ENCODE measurements at places on chromosomes 7 and 10.

GRCh38 chr7:150959081-150959480 is 19.0 kb downstream of the KCNH2 start:
- H3K27me3 ChIP-seq = no peaks in the 10 kb centered on the region
- H3K4me3 ChIP-seq = no peak overlapping the region
- no peak for DNase-seq
- H3K36me3 ChIP-seq = no peaks in the 10 kb centered on the region
- peaks cover 27% of the 10 kb centered on the region for H3K4me1 ChIP-seq
- no peak overlapping the region for H3K27ac ChIP-seq

GRCh38 chr10:7659560-7659959 is 7.2 kb downstream of the ITIH5 start:
- H3K4me3 ChIP-seq = no peak overlapping the region
- H3K27me3 ChIP-seq = no peaks in the 10 kb centered on the region
- H3K36me3 ChIP-seq = no peaks in the 10 kb centered on the region
- H3K4me1 ChIP-seq = no peaks in the 10 kb centered on the region
- no peak for DNase-seq

DNA sequence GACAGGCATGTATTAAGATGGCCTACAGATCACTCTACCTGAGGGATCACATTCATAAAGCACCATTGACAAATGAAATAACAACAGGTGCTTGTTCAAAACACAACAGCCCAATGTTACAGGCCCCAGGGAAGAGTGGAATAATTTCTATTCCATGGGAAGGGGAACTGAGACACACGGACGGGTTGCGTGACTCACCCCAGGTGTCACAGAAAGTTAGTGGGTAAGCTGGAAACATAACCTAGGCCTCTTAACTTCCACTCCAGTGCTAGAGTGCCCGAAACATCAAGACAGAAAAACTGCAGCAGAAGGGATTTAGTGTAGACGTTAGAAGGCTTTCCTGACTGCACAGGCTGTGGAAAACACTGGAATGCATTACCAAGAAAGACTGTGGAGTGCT is 48.3 kb downstream of the SLC37A3 start:
- H3K4me1 ChIP-seq = no peaks in the 10 kb centered on the region
- no peaks in the 10 kb centered on the region for H3K27me3 ChIP-seq
- H3K36me3 ChIP-seq = no peaks in the 10 kb centered on the region
- no peak overlapping the region for H3K4me3 ChIP-seq

DNA sequence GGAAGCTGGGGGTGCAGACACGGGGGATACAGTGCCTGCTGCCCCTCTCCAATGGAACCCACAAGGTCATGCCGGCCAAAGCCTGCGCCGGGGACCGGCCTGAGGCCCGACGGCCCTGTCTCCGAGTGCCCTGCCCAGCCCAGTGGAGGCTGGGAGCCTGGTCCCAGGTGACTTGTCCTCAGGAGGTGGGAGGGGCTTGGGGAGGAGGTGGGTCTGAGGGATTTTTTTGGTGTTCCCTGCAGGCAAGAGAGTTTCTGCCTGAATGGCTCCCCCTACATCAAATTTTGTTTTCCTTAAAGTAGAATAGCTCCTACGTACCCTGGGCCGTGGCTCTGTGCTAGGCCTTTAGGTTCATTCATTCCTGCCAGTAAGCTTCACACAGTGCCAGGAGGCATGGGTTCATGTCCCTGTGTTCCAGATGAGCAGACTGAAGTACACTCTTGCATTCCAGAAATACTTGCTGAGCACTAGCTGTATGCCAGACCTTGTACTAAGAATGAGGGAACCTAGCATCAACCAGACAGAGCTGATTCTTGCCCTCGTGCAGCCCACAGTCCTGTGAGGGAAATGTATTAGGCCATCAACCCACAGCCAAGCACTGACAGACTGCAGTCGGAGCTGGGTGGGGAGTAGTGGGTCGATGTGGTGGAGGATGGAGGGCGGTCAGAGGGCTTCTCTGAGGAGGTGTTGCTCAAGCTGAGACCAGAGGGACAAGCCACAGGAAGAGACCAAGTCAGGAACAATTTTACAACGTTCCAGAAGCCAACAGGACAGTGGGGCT is 31.1 kb downstream of the TBATA start:
- DNase-seq = no peak
- no peaks in the 10 kb centered on the region for H3K4me1 ChIP-seq
- H3K36me3 ChIP-seq = no peaks in the 10 kb centered on the region
- no peak overlapping the region for H3K27ac ChIP-seq
- no peak overlapping the region for H3K4me3 ChIP-seq

DNA sequence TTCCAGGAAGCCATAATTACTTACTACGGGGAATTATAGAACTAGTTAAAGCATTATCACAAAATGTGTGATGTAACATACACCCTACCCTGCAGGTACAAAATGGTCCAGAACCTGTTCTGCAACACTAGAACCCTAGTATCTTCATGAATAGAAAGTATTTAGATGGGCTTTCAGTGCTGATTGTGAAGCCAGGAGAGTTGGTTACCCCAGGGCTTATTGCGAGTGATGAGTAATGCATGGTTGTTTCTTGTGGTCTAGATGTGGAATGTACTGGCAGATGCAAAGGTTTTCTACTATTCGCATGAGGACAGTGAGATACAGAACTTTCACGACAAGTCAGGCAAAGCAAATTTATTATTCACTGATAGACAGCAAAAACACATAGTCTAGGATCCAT is 33.6 kb upstream of the AGR3 start:
- no peak overlapping the region for H3K27ac ChIP-seq
- no peaks in the 10 kb centered on the region for H3K36me3 ChIP-seq
- no peaks in the 10 kb centered on the region for H3K27me3 ChIP-seq

DNA sequence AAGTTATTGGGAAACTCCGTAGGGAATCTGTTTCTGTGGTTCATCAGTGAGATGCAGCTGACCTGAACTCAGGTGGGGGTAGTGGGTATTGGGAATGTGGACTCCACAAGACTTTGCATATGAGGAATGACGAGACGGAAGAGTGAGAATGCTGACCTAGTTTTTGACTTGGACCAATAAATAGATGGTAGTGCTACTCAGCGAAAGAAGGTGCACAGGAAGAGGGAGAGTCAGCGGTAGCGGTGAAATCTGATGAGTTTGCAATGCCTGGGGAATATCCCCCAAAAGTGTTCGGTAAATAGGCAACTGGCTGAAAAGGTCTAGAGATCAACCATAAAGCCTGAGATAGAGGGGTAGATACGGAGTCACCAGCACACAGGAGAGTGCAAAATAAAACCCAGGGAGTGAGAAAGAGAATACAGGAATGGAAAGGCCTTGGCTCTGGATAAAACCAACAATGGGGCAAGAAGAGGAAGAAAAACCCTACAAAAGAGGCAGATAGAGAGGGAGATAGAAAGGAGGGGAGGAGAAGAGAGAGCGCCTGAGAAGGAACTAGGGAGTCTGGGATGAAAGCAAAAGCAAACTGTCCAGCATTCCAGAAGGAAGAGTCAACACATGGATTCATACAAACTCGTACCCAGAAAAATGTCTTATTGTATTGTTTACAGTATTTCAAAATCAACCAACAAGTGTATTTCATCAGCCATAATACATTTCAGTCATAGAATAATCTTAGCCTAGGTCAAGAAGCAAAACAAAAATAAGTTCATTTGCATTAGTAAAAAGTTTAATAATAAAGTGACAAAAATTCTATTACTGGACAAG is 5.4 kb downstream of the ARHGAP21 start:
- H3K4me3 ChIP-seq = no peak overlapping the region
- H3K27ac ChIP-seq = no peak overlapping the region
- DNase-seq = no peak
- no peaks in the 10 kb centered on the region for H3K27me3 ChIP-seq
- peaks cover 18% of the 10 kb centered on the region for H3K4me1 ChIP-seq

DNA sequence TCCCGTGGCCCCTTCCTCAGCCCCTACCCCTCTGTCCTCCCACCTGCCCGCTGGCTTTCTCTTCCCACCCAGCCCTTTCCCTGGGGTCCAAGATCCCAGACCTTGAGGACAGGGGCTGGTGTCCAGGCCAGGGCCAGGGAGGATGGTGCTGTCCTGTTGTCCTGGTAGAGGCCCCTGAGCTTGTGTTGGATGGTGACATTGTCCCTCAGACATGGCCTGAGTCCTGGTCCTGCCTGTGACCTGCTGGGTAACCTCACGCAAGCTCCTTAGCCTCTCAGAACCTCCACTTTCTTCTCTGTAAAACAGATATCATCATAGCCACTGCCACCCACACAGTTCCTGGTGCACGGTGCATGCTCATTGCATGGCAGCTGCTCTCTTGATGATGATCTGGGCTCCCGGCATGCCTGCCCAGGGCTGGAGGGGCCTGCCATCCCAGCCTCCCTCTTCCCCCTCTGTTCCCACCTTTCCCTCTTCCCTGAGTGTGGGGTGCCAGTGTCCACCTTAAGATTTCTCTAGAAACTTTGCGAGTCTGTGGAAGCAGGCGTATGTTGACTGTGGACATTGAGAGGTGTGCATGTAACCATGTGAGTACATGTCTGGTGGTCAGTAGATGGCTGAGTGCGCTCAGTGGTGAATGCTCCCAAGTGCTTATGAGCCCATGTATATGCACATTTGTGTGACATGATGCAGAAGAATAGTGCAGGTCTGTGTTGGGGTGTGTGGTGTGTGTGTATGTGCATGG is 60.4 kb downstream of the NEURL1 start:
- H3K36me3 ChIP-seq = no peaks in the 10 kb centered on the region
- H3K27me3 ChIP-seq = no peaks in the 10 kb centered on the region
- H3K27ac ChIP-seq = no peak overlapping the region
- H3K4me1 ChIP-seq = peaks cover 4% of the 10 kb centered on the region
- DNase-seq = no peak
- H3K4me3 ChIP-seq = no peak overlapping the region

DNA sequence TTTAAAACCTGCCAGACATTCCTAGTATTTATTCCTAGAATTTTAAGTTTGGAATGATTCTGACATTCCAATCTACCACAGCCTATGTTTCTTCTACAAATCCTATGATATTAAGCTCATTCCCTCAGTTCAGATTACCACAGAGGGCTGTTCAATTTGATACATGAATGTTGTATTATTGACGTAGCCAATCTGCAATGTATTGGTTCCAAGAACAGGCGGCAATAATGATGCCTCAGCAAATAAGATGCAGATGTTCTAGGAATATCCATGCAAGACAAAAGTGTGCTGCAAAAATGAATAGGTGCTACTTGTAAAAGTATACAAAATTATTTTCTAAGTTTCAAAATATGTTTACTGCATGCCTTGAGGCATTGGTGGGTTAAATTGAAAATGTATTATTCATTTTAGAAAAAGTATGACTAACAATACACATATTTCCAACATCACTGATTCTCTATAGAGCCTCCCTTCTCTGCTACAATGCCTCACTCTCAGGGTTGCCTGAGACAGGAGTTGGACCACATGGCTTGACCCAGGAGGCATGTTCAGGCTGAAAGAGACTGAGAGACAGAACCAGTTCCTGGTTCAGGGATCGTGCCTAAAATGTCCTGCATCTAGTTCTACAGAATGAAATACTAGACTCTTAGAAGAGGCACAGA is 94.1 kb upstream of the CREB5 start:
- H3K4me3 ChIP-seq = no peak overlapping the region
- H3K4me1 ChIP-seq = no peaks in the 10 kb centered on the region
- H3K27me3 ChIP-seq = no peaks in the 10 kb centered on the region
